GM12891 (cell line): ENCODE measurements at places on chromosomes 12 and 14.

DNA sequence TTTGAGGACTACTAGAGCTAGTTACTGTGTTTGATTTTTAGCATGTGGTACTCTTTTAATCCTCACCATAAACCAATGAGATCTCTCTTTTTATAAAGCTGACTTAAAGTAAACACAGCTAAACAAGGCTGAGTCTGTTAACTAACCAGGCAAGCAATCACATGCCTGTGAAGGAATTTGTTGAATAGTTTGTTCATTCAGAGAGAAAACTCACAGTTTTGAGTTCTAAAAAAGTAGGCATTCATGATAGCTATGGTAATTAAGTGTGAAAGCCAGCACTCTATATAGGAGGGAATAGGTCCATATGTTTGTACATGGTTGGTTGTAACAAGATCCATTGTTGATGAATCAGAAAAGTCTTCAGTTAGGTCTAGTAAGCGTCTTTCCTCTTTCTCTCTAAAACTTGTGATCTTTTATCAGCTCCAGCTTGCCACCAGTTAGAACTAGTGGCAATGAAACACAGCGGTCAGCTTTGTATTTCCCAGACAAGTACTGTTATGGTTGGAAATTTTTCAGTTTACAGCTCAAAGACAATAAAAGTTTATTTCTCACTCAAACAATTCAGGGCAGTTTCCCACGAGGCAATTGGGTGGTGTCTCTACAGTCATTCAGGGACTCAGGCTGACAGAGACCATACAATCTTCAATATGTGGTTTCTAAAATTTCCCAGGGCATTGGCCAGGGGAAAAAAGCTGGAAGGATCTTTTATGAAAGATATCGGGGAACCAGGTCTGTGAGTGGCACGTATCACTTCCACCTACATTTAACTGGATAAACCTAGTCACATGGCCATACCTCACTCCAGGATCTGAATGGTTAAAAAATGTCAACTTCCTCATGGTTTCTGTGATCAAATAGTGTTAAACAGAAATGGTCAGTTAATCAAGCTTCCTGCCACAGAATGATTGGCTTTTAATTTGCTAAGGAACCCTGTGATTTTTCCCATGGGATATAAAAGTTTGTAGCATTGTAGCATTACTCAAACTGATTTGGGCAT, 203.1 kb downstream of the KIF21A start:
- no peak for DNase-seq

GRCh38 chr12:130412384-130412783, 74.7 kb downstream of the PIWIL1 start:
- DNase-seq: no peak

DNA sequence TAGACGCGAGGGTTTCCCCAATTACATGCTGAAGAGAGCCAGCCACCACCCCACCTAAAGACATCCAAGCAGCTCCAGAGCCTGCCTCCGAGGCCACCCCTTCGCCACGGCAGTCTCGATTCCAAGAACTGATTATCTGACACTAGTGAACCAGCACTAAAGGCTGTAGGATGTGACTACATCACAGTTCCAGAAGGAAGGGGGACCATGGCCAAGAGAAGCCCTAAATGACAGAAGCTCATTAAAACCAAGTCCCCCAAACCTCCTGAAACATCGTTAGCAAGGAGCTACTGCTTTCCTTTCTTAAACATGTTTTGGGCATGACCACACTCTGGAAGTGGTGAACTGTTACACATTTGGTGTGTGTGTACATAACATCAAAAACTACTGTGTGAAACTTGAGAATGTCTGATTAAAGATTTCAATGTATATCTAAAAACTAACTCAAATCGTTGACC, 88.2 kb downstream of the DUSP16 start:
- DNase-seq: no peak

DNA sequence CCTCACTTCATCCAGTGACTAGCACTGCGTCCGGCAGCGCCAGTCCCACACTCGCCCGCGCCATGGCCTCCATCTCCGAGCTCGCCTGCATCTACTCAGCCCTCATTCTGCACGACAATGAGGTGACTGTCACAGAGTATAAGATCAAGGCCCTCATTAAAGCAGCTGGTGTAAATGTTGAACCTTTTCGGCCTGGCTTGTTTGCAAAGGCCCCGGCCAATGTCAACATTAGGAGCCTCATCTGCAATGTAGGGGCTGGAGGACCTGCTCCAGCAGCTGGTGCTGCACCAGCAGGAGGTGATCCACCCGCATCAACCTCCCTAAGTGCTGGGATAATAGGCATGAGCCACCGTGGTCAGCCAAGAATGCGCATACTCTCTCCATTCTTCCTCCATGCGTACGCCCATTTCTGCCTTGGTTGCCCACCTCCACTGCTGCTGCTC, 59.9 kb downstream of the IRF2BPL start:
- no peak for DNase-seq

DNA sequence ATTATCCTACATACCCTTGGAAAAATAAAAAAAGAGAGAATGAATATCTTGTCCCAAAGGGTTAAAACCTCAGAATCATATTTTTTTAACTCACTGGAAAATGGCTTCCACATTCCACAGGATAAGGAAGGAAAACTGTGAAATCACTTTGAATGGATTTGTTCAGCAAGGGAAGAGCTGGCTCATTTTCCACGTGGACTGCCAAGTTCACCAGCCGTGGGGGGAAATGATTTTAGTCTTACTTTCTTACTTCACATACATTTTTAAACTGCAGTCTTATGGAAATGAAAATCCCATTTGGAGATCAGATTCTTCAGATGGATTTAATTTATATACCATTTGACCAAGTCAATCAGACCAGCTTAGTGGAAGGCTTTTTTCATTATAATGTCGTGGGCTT, 29.9 kb upstream of the AEBP2 start:
- DNase-seq: no peak

- DNase-seq: no peak
Measured at GRCh38 chr12:59929110-59929509, 333.3 kb downstream of the SLC16A7 start.

- DNase-seq: no peak
Measured at GRCh38 chr12:89678225-89678624, 30.4 kb downstream of the ATP2B1 start.

DNA sequence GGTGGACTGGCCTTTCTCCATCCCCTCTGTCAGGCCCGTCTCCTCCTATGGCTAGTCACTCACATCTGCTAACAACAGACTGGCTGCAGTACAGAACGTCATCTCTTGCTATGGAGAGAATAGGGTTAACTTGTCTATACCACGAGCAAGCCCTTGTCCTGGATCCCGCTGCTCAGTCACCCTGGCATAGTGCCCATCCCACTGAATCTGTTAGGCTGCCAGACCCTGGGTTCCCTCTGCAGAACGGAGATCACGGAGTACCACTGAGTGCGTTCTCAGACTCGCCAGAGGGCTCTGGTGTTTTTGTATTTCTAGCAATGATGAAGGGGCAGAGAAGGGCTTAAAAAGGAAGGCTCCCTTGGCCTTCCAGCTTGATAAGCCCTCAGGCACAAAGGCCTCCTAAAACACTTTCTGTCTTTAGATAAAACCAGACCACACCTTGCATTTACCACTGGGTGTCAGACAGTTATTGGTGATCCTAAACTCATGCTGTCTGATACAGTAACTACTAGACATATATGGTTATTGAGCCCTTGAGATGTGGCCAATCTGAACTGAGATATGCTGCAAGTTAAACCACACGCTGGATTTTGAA, 6.3 kb upstream of the NRIP2 start:
- DNase-seq: no peak

DNA sequence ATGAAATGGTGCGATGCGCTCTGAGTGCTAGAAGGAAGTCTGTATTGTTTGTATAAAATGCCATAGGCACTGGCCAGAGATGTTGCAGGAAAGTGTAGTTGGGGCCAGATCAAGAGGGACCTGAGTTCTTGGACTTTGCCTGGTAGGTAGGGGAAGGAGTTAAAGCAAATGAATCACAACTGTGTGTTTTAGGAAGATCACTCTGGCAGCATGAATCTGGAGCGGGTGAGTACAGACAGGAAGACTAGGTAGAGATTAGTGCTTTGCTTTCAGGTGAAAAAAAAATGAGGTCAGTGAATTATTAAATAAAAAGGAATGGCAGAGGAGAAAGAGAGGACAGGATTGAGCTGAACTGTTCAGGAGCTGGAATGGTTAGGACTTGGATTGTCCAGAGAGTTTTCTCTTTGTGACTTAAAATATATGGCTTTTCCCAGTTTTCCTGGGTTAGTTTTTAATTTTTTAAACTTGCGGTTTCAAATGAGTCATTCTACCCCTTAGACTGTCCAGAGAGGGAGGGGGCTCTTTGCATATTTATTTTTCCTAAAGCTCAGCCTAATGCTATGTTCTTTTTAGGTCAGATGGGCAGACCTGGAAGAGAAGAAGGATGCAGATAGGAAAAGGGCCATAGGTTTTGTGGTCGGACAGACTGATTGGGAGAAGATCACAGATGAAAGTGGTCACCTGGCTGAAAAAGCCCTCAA, 41.1 kb downstream of the PROX2 start:
- no peak for DNase-seq

- no peak for DNase-seq
Measured at GRCh38 chr12:66446276-66446675, 144.0 kb downstream of the HELB start.

GRCh38 chr14:51938137-51938536, 51.2 kb upstream of the RTRAF start:
- DNase-seq: no peak

DNA sequence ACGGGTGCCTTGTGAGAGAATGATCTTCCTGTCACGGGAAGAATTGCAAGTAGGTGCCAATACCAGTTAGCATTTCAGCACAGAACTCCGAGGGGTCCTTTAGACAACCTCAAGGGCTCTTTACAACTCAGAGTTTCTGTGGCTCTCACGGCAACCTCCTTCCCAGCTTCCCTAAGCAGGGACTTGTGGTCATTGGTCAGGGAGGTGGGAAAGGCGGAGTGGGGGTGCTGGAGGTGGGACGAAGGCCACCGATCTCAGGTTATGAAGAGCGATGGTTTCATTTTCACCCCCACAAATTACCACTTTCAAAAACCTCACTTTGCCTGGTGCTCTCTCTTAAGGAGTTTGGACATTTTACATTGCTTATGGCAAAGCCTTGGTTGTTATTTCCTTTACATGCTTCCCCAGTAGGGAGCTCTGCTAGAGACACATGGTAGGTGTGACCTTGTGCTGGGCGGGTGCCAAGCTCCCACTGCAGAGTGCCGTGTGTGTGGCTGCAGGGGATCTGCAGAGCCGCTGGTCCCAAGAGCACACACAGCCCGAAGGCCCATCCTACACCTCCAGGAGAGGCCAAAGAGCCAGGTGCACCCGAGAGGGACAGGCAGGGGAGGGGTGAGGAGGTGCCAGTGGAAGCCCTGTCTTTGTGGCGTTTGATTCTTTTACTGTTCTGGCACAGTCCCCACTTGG, 21.4 kb downstream of the BCL2L14 start:
- no peak for DNase-seq

- DNase-seq: no peak
Measured at GRCh38 chr12:72282721-72283120, 10.6 kb downstream of the TRHDE start.

DNA sequence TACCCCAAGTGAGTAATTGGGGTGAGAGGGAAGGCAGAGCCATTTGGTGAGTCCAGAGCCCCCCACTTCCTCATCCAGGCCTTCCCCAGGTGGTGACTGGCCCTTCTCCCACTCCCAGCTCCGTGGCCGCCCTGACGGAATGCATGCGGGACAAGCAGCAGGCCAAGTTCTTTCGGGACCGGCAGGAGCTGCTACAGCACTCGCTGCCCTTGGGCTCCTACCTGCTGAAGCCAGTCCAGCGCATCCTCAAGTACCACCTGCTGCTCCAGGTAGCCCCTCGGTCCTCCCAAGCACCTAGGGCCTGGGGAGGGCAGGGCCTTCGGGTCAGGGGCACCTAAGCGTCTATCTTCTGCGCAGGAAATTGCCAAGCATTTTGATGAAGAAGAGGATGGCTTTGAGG, 26.5 kb downstream of the PLEKHG3 start:
- DNase-seq: no peak

GRCh38 chr14:69693145-69693544, 73.8 kb upstream of the SRSF5 start:
- DNase-seq: no peak

DNA sequence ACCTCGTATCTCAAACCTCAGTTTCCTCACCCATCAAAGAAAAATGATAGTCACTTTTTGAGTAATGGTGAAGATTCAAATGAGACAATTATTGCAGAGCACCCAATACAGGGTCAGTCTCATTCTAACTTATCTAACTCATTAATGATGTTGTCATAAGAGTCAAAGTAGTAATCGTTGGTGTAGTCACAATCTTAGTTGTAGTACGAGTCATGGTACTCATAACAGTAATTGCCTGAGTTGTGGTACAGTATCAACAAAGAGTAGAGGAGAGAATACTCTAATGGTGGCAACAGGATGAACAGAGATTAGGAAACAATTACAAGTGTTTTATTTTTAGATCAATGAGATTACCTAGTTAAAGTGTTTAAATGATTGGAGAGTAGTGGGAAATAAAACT, 93.6 kb upstream of the TMTC2 start:
- DNase-seq: no peak

DNA sequence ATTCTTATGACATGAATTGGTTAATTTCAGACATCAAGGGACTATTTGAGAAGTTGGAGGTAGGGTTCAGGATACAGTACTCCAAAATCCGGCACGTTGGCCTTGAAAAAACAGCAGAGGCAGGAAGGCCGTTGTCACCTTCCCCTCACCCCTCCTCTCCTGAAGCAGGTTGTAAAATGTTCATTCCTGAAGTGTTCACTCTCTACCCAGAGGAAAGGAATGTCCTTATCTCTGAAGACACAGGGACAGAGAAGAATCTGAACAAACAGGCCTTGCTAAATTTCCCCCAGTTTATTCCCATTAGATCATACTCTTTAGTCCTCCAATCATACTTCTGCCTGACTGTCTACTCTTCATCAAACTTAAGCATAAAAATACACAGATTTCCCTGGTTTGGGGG, 313.6 kb downstream of the ZFP36L1 start:
- no peak for DNase-seq

- DNase-seq: no peak
Measured at GRCh38 chr14:101733211-101733610, 28.3 kb upstream of the PPP2R5C start.

DNA sequence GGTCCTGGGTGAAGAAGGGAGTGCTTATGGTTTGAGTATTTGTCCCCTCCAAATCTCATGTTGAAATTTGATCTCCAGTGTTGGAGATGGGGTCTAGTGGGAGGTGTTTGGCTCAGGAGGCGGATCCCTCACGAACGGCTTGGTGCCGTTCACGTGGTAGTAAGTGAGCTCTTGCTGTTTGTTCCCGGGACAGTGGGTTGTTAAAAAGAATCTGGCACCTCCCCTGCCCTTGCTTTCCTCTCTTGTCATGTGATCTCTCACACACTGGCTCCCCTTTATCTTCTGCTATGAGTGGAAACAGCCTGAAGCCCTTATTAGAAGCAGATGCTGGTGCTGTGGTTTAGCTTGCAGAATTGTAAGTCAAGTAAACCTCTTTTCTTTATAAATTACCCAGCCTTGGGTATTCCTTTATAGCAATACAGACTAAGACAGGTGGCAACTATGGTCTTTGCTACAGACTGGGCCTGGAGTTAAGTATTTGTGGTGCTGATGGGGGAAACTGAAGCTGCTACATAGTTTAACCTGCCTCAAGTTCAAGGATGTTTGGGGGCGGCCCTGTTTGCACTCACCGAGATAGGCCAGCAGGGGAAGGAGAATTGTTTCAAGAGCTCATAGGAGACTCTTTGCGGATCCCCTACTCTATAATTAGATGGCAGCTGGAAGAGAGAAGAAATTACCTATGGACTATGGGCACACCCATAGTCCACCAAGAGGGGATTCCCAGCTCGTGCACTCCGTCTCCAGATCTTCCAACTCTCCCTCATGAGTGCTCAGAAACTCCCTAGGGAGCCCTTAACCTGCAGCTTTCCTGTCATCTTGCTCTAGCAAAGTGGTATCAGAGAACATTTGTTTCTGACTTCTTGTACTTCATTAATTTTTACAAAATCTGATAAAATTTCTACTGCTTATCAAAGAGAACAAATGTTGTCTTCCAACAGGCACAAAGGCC, 164.6 kb downstream of the SLC15A5 start:
- no peak for DNase-seq
